ENCODE measurements at places on chromosomes 16 and 17.

DNA sequence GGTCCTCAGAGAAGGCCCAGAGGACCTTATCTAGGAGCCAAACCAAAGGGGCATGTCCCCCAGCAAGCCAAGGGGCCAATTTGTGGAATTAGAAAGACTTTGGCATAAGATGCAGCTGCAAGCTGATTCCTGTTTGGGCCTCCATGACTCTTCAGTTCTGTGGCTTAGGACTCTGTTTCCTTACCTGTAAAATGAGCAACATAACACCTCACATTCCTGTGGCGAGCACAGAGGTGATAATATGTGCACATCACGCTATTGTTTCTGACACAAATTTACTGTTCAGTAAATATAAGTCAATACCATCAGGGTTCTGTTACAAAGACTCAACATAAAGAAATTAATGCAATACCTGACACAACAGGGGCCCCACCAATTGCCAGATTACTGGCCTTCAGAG, 57.7 kb downstream of the CDH11 start:
- no peak for DNase-seq

DNA sequence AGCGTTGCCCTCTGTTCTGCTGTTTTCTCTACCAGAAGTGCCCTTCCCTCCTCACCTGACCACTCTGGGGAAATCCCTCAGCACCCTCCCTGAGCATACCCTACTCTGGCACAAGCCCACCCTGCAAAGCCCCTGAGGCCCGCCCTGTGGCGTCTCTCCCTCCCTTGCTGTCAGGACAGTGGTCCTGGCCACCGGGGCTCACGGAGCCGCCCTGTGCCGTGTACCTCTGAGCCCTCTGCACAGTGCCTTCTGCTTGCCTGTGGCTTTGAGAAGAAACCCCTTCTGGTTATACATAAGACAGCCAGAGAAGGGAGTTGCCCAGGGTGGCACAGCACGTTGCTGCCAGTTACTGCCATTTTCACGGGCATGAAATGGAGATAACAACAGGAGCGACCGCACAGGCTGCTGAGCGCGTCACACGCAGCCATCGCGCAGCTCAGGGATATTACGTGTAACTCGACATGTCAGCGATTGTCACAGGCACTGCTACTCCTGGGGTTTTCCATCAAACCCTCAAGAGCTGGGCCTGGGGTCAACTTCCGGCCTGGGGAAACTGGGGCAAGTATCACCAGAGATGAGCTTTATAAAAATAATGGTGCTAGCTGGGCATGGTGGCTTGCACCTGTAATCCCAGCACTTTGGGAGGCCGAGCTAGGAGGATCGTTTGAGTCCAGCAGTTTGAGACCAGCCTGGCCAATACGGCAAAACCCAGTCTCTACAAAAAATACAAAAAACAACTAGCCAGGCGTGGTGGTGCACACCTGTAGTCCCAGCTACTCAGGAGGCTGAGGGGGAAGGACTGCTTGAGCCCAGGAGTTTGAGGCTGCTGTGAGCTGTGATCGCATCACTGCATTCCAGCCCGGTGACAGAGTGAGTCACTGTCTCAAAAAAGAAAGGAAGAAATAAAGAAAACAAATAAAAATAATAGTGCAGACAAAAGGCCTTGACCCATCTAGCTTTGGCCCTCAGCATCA, 14.8 kb downstream of the SCGB1C2 start:
- no peak for DNase-seq

DNA sequence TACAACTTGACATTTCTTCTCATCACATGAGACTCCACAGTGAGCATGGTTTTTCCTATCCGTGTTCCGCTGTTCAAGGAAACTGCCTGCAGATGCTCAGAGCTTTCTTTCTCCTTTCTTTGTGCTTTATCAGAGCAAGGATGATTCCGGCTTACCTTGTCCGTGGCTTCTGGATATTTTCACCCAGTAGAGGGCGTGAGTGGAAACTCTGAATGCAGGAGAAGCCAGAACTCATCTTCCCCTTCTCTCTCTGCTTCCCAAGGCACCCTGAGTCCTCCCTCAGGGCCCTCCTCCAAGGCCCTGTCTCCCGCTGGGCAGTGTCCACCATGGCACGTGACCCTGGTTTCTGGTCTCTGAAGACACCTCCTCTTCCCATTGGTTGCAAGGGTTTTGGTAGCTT, 721.1 kb upstream of the RBFOX1 start:
- no peak for DNase-seq

GRCh38 chr17:19369107-19369778, 6.7 kb upstream of the B9D1 start:
- DNase-seq = no peak

DNA sequence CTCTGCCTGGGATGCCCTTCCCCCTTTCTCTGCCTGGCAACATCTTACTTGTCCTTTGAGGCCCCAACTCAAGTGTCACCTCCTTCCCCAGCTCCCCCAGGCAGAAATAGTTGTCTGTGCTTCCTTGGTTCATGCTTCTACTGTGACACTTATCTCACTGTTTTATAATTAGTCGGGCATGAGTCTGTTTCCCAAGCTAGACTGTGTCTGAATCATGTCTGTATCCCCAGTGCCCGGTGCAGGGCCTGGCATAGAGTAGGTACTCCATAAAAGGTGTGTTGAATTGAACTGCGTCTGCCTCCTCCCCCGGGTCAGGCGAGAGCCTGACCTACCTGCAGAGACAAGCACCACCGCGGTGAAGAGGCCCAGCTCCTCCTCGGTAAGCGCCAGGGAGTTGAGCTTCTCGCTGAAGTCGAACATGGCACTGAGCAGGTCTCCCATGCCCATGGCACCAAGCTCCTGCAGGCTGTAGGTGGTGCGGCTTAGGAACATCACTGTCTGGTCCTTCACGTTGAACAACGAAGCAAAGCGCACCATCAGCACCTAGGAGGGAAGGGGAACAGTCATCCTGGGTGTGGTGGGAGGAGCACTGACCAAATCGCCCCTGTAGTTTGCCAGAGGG, 6.7 kb downstream of the NR1D1 start:
- no peak for DNase-seq

Data from common myeloid progenitor, CD34-positive (primary cell).